ENCODE measurements at places on chromosomes 4 and X.

DNA sequence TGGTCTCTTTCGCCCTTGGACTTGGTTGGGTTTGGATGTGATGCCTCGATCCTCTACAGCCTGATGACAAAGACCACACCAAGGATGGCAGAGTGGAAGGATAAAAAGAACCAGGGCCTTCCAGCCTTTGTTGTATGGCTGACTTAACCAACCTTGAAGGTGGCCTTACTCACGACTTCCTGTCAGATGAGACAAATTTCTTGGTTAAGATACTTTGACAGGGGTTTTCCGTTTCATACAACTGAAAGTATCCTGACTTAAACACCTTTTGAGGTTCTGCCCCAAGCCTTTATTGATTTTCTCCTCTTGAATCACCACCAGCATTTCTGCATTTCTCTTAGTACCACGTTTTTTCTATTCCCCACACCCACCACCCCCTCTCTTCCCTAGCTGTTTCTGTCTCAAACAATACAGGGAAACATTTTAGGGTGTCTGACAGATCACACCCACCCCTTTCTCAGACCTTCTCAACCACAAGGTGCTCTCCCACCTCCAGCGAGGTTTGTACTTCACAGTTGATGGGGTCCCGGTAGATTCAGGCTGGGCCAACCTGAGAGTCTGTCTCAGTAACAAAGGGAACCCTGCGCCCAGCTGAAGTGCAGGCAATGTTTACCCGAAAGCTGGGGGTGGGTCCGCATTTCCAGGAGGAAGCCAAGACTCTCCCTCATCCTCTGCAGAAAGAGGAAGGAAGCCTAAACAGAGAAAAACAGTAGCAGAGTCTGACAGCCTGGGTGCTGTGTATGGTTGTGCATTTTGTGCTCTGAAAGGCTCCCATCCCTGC lies 5.0 kb upstream of the TSPAN5 start:
- peak; percentile 26 for DNase-seq

DNA sequence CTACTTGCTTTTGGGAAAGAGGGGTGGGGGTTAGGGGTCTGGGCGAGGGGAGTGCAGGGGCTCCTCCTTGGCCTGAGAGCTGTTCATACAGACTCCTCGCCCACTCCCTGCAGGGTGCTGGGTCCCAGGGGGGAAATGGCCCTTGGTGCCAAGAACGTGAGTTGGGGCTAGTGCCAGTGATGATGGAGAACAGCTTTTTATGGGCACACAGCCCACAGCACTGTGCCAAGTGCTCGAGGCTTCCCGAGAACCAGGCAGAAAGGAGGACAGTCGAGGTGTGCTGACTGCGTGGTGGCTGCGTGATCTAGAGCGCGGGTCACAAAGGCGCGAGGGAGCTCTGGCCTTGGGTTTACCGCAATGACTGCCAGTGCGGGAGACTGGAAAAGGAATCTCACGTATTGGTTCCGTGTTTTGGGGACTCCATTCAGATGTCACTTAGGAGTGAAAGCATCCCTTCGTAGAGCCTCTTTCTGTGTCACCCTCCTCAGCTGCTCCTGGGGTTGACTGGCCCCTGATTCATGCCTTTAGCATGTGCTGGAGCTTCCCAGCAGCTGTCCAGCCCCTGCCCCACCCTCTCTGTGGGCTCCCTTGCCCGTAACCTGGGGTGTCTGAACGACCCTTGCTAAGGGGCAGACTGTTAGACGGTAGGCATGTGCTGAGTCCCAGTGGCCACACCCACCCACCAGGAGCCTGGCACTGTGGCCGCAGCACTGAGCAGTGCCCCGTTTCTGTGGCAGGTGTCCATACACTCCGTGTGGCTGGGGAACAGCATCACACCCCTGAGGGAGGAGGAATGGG lies 20.9 kb upstream of the MSANTD1 start:
- no peak for DNase-seq

DNA sequence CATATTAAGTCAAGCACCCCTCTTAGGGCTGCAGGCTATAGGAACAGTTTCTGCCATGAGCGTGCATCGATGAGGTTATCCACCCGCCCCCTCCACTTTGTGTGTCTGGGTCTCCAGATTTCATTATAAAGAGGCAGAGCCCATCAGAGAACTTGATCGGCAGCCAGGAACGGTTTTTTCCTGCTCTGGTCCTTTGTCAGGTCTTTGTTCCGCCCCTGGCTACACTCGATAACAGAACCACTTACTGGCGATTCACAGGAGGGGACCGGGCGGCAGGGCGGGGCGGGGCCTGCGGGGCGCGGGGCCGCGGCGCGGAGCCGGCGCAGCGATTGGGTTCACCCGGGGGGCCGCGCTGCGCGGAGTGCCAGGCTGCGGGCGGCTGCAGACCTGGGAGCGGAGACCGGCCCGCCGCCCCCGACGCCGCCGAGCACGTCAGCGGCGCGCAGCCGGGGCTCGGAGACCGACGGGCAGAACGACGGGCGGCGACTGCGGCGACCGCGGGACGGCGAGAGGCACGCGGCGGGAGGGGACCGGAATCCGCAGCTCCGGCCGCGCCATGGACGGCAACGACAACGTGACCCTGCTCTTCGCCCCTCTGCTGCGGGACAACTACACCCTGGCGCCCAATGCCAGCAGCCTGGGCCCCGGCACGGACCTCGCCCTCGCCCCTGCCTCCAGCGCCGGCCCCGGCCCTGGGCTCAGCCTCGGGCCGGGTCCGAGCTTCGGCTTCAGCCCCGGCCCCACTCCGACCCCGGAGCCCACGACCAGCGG lies at the start of gene SLC10A4:
TSS of gene SLC10A4 (plus strand) at position 338 of the 771 bp plus-strand sequence. CDS start at position 557, 219 bp downstream.
- DNase-seq, result no peak

GRCh38 chr4:46249516-46249915 lies 125.7 kb upstream of the GABRG1 start:
- no peak for DNase-seq

- no peak for DNase-seq
These were observed 64.6 kb downstream of the CLDN34 start for GRCh38 chrX:10031746-10032145.

DNA sequence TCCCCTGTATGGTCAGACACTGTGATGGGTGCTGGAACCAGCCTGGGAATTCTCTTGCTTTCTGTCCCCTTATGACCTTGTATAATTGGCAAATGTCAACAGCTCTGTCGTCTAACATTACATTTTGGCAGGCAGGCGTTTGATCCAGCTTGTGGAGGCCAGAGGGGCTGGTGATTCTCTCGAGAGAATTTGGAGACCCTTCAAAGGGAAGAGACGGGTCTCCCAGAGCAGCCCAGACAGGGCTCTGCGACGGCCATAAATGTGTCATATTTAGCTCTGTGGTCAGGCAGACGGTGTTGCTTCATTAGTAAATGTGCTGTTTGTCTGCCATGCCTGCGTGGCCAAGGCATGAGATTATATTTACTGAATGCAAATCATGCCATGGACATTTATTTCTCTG lies 68.7 kb downstream of the SORCS2 start:
- DNase-seq, result no peak

GRCh38 chr4:153731239-153731638 lies 28.6 kb downstream of the RNF175 start:
- no peak for DNase-seq

DNA sequence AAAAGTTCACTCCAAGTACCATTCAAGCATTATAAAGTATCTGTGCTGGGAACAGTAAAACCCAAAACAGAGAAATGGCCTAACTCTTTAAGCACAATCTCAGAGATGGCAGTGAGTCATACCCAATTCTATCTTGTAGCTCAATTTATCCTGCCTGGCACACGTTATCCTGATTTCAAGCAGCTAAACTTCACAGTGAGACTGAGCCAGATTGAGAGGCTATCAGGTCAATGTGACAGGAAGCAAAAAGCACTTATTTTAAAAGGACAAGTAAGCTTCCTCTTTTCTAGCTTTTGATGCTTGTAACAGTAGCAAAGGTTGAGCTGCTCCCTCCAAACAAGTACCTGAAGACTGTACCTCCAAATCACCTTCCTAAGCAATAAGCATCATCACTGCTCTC lies 324.9 kb downstream of the NAF1 start:
- no peak for DNase-seq

- no peak for DNase-seq
These were observed 140.6 kb upstream of the BANK1 start for GRCh38 chr4:101649790-101650515.

DNA sequence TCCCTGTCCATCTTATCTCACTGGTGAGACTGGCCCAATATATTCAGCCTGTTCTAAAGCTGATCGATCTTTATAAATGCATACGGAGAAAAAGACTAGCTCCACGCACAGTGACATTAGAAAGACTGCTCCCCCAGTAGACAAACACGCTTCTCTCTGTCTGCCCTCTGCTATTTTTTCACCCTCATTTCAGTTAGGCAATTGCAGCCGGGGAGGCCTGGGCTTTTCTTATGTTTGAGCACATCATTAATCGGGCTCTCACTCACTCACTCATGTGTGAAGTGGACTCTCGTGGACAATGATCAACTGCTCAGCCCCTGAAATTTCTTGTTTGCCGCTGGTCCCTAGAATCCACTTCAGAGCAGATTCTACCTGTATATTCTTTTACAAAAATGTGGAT lies 824.7 kb upstream of the TENM3 start:
- DNase-seq, result no peak

DNA sequence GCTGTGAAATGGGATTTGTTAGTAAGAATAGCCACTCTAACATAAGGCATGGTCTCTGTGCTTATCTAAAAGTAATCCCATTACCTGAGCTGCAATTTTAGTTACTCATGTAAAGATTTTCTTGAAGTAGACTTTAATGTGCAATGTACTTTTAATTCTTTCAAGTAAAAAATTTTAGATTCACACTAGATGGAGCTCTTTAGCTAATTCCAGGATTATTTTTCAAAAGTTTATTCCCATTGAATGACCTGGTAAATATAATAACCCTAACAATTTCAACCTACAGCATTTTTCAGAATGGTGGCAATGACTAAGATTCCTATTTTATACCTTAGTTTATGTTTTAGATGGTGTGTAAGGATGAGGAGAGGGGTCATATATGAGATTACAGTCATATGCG lies 18.1 kb downstream of the USP38 start:
- DNase-seq, result no peak

GRCh38 chr4:27973056-27973455 lies 1112.4 kb downstream of the STIM2 start:
- no peak for DNase-seq

DNA sequence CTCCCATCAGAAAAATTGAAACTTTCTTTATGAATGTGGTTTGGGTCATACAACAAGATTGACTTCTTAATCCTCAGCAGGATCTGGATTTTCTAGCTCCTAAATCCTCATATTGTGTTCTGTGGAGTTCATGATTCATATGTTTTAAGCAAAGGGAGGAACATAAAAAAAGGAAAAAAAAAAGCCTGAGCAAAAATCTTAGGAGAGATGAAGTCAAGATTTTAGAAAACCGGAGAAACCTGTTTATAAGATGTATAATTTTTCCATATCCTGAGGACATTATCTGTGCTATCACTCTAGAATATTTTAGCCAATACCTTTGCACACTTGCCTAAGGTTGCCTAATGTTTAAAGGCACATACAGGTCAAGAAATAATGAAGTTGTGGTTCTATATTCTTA lies 7.0 kb upstream of the EREG start:
- DNase-seq, result no peak

GRCh38 chr4:24330172-24330571 lies 254.2 kb downstream of the DHX15 start:
- no peak for DNase-seq

DNA sequence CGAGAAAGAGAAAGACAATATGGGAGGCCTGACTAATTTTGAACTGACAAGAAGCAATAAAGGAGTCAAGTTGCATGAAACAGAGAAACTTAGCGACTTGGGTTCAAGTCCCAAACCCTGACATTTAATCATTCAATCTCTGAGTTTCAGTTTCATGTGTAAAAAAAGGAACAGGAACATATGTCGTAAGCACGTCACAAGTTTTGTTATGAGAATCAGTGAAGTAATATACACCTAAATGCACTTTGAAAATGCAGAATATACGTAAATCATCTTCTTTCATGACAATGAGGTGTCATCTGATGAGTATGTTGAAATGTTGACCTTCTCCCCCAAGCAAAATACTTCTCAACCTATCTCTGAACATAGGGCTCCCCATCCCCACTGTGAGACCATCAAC lies 10.4 kb downstream of the ACOT9 start:
- no peak for DNase-seq

Measured in T-helper 9 cell (primary cell).